ENCODE measurements at places on chromosomes 1 and 21.

DNA sequence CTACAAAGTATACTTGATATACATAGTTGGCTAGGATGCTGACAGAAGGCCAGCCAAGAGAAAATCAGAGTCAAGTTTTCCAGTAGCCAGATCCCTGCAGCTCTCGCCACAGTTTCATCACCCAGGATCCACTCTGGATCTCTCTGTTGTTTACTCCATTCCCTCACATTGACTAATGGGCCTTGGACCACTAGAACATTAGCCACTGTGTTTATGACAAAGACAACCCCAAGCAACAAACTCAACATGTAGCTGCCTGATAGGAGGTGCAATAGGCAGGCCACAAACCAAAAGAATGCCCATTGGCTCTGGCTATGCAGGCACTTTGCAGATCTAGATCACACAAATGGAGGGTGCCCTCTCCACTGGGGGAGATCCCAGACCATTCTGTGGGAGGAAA, 44.2 kb downstream of the ARHGEF11 start:
- DNase-seq = no peak

DNA sequence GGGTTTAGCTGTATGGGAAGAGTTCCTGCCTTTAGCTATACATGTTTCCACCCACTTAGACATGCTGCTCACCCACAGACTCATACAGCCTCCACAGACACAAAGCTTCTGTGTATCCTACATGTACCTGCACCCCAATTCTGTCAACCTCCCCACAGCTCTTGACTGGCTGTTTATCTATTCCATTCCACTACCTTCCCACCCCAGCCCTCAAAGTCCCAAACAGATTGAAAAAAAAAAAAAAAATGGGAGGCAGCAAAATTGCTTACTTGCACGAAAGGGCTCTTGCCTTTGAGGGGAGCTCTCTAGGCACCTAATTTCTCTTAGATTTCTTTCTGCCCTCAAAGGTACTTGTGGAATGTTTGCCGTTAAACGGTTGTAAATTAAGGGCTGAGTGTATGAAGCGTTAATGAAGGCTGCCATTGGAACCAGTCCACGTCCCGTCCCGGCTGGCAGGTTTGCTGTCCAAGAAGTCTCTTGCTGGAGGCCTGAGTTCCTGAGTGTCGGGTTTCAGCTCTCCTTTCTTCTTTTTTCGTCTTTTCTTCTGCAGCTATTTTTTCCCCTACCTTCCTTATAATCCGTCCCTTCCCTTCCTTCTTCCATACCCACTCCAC, 43.6 kb downstream of the PBX1 start:
- DNase-seq = no peak

DNA sequence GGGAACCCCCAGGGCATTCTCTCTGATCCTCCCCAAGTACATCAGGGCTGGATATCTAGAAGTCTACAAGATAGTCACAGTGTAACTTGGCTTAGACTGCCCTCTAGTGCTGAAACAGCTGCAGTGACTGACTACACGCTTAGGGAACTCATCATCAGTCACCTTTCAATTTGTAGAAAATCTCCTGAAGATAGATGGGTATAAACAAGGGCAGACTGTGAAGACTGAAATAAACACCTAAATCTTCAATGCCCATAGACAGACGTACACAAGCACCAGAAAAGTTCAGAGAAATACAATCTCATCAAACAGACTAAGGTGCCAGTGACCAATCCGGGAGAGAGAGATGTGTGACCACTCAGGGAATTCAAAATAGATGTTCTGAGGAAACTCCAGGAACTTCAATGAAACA, 46.6 kb downstream of the PACC1 start:
- peak; percentile 74 for DNase-seq

DNA sequence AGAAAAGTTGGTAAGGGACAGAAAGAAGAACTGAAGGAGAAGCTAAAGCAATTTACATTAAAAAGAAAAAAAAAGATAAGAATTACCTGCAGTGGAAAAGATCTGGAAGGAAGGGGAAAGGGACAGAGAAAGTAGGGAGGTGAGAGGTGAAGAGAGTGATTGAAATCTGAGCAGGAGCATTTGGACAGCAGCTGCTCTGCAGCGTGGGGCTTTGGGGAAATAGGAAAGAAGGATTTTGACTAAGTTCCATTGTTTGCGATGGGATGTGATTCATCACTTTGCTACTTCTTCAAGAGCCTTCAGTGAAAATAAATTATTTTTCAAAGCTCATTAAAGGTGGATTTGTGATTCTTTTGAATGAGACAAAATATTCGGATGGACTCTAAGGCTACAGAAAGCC, 26.1 kb upstream of the NMNAT2 start:
- DNase-seq = no peak

- DNase-seq = peak; percentile 5
Observed at GRCh38 chr1:181676269-181676668, 193.0 kb downstream of the CACNA1E start.

DNA sequence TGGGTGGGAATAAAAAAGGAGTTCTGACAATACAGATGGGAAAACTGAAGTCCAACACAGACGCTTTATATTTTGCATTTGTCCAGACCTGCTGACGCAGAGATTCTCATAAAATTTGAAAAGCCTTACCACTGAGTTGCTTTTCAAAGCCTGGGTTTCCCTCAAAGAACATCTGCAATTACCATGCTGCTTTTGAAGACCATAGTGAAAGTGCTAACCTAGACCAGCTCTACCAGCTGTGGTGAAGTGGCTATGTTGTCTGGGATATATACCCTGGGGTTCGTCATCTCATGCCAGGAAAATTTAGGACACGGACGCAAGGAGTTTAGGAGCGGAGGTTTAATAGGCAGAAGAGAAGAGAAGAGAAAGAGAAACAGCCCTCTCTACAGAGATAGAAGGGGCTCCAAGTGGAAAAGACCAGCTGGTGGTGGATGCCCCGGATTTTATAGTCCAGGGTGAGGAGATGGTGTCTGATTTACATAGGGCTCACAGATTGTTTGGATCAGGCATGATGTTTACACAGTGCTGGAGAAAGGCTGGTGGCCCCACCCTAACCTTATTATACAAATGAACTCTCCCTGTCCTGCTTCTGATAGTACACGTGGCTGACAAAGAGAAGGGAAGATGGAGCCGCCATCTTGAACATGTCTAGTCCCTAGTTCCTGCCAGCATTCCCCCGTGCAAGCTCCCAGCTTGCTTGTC, 73.8 kb downstream of the AK4 start:
- DNase-seq = no peak

DNA sequence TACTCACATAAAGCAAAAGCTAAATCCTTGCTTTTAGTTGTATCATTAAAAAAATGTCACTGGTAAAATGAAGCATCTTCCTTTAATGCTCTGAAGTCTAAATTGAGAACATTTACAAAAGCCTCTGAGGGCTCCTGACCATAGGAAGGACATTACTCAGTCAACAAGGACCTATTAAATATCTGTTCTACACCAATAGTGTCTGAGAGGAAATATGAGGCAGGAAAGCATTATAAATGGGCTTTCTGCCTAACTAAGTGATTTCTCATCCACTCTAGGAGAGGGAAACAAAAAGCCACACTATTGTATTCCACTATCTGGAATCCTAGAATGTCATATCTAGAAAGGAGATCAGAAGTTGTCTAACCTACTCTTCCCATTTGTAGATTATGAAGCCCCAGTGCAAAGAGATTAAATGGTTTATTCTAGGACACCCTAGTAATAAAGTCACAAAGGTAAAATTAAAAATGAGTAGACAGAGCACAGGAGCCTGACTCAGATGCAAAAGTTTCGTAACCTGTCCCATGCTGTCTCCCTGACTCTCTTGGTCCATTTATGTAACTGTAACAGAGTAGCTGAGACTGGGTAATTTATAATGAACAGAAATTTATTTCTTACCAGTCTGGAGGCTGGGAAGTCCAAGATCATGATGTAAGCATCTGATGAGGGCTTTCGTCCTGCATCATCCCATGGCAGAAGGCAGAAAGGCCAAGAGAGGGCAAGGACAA, 17.6 kb downstream of the RGS1 start:
- peak; percentile 51 for DNase-seq

DNA sequence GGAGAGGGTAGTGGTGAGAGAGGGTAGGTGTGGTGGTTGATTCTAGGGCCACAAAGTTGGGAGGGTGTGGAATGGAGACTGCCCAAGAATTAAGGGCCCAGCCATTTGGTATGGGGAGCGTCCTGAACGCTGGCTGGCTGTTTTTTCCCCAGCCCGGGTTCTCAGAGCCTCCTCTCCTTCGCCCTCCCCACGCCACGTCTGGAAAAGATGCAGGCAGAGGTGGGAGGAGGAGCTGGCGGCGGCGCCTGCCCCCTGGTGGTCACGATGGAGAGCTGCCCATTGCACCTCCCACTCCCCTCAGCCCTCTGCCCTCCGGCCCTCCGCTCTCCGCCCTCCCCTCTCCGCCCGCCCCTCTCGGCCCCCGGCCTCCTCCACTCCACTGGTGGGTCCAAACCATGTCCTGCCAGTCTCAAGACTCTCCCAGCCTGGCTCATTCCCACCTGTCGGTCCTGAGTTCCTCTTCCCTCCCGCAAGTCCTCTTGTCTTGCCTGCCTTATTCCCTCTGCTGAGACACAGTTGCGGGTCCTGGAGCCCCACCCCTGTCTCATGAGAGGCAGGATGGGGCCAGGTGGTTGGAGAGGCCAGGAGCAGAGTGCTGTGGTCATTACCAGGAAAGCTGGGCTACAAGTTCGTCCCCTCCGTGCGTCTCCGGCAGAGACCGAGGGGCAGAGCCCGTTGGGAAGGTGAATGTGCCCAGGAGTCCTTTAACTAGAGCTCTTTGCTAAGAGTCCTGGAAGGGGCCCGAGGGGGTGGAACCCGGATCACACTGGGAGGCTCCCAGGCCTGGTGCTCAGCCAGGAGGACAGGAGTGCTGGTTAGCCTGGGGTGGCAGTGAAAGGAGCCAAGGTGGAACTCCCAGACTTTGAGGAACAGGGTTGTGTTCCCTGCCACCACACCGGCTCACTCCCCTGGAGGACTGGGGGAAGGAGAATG, 22.6 kb downstream of the ETNK2 start:
- DNase-seq = peak; percentile 63

DNA sequence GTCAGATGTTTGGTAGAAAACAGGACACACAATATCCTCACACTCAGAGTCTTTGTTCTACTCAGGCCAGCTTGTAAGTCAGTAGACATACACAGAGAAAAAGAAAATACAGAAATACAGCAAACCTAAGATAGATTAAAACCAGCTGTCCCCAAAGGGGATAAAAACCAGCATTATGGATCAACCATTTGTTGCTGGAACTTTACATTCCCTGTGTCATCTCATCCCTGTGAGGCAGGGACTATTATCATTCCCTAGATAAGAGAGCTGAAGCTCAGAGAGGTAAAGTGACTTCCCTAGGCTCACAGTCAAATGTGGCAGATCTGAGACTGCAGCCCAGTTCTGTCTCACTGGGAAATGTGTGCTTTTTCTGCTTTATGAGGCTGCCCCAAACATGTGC, 80.7 kb downstream of the DMRTA2 start:
- DNase-seq = no peak

DNA sequence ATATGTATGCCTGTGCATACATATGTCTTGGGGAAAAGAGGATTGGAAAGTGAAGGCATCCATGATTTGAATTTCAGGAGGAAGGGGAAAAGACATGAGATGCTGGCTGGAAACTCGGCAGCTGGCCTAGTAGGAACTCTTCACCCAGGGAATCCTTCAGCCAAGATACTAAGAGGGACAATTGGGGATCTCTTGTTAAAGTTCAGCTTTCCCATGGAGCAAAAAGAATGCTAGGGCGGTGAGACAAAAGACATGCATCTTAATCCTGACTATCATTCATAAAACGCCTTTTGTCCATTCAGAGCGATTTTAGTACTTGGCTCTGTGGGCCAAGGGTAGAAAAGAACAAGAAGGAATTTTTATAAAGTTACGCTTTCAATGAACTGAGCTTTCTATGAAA, 20.5 kb downstream of the PDPN start:
- DNase-seq = no peak

DNA sequence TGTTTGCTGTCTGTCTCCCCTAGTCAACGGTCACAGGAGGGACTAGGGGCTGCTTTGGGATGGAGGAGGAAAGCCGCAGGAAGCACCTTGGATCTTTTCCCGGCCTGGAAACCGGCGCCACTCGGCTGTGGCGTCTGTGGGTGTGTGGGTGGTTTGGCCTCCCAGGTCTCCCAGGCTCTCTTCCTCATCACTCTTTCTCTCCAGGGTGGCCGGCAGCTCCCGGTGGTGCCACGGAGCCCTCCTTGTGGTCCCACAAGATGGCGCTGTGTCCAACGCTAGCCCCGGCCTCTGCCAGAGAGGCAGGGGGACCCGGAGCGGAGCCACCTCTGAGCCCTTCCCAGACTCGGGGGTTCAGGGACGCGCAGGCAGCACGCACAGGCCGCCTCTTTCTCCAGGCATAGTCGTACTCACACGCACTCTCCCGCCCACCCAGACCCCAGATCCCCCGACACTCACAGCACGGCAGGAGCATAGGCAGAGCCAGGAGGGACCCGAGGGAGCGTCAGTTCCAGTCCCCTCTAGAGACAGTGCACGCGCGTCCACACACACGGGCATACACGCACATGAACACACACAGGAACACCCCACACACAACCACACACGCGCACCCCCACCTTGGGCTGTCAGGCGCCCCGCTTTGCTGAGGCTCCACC, 31.2 kb downstream of the CDCP2 start:
- peak; percentile 65 for DNase-seq

DNA sequence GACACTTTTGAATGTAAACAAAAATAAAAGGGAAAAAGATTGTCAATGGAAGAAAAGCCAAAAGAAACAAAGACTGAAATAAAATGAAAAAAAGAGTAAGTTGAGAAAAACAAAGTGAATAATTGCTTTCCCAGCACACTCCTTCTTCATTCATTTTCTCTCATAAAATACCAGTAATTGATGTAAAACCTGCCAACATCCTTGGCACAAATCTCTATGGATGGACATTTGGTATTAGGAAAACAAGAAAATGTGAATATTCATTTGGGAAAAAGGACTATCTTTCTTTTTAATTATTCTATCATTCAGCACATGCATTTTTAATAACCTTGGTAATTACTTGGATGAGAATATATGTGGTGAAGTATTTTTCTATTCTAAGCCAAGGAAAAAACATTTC, 204.4 kb upstream of the TNR start:
- DNase-seq = no peak

DNA sequence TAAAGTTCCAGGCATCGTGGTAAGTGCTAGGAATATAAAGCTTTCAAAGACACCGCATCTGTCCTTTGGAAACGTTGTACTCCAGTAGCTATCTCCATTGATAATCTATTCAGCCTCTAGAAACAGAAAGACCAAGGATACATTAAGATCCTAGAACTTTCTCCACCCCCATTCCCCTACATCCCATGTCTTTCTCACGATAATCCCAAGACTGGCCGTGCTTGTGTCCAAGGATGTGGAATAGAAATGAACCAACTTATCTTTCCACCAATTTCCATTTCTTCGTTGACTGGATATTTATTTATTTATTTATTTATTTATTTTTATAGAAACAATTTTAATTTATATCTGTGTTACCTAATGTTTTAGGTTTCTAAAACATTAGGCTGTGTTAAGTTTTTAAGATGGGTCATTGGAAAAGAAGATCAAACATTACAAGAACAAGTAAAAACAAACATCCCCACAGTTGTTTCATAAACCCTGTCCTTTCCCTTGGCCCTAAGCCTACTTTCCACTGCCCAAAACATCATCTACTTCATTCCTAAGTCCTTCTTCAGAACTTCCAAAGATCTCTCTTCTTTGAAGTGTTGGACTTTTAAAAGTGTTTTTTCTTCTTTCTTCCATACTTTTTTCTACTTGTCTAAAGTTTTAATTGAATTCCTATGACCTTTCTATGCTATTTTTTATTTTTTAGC, 39.7 kb downstream of the LRRC8C start:
- no peak for DNase-seq

All from suppressor macrophage treated with lipopolysaccharide for 4 hours (primary cell).